ENCODE measurements at places on chromosomes 3 and 15.

- no peak for DNase-seq
Observed at GRCh38 chr15:71280206-71280605, 164.9 kb downstream of the THSD4 start.

DNA sequence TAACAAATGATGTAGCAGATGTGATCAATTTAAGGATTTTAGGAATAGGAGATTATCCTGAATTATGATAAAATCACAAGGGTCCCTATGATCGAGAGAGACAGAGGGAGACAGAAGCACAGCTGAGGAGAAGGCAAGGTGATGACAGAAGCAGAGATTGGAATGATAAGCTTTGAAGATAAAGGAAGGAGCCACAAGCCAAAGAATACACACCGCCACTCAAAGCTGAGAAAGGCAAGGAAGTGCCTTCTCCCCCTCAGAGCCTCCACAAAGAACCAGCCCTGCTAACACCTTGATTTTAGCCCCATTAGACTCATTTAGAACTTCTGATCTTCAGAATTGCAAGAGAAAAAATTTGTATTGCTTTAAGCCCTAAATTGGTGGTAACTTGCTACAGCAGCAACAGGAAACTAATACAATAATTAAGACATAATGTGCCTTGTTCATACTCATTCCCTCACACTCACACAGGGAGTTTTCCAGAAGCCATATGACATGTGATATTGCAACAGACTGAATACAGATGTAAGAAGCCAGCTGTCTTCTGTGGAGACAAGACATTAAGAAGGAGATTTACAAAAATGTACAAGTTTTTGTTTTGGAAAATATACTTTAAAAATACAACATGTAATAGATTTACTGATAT lies 38.2 kb downstream of the TRANK1 start:
- no peak for DNase-seq

- no peak for DNase-seq
Observed at GRCh38 chr15:93058904-93059427, 30.0 kb downstream of the RGMA start.

- DNase-seq = no peak
Observed at GRCh38 chr3:82082796-82083195, 321.4 kb upstream of the GBE1 start.
